ENCODE measurements at places on chromosomes 7 and 10.

GRCh38 chr10:74857586-74857985, 31.2 kb downstream of the KAT6B start:
- DNase-seq: no peak

DNA sequence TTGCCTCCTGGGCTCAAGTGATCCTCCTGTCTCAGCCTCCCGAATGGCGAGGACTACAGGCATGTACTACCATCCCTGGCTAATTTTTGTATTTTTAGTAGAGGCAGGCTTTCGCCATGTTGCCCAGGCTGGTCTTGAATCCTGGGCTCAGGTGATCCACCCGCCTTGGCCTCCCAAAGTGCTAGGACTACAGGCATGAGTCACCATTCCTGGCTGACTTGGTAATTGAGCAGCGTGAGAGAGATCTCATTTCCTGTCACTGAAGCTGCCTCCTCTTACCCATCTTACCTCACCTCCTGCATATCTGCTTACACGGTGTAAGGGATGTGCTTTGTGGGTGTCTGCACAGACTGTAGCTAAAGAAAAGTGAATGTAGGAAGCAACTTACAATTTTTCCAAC, 9.7 kb downstream of the IFIT3 start:
- DNase-seq: no peak

DNA sequence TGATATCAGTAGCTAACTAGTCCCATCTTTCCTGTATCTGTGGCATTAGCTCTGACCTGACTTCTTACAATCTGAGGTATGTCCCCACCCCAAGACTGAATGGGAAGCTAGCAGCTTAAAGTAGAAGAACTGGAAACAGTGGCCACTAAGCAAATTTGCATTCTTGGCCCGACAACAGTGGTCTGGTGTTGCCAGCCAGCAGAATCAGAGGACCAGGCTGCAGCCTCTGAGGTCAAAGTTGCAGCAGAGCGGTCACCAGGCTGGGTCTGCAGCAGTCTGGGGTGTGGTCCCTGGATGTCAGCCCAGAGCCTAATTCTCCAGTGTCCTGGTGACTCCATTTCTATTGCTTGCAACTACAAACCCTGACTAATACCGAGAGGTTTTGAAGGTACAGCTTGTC, 26.3 kb downstream of the FAM107B start:
- no peak for DNase-seq

DNA sequence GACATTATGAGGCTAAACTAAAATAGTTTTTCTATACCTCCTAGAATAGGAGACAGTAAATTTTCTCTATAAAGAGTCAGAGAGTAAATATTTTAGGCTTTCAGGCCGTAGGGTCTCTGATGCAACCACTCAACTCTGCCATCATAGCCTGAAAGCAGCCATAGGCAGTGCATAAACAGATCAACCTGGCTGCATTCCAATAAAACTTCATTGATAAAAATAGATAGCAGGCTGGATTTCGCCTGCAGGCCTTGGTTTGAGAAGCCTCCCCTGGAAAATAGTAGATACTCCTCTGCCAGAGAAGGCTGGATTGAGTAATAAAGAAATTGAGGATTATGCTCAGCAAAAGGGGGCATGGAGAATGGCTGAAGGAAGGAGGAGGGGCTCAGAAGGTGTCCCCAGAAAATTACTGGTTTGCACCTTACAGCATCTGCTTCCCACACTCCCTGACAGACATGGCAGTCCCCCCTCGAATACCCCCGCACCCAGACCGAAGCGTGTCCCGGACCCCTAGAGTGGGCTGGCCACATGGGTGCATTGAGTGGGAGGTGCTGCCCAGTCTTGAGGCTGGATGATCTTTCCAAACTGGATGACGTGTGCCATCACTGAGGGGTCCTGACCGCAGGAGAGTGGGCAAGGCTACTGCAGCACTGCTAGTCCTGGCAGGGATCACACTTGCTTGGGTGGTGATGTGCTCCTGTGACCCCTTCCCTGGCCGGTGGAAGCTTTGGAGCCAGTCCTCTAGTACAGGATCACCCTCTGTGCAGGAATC, 126.6 kb downstream of the PTPN20 start:
- no peak for DNase-seq

GRCh38 chr10:59008452-59008851, 168.0 kb upstream of the PHYHIPL start:
- DNase-seq: no peak
